Smooth muscle cell of the brain vasculature (primary cell): ENCODE measurements at places on chromosomes 13 and 19.

DNA sequence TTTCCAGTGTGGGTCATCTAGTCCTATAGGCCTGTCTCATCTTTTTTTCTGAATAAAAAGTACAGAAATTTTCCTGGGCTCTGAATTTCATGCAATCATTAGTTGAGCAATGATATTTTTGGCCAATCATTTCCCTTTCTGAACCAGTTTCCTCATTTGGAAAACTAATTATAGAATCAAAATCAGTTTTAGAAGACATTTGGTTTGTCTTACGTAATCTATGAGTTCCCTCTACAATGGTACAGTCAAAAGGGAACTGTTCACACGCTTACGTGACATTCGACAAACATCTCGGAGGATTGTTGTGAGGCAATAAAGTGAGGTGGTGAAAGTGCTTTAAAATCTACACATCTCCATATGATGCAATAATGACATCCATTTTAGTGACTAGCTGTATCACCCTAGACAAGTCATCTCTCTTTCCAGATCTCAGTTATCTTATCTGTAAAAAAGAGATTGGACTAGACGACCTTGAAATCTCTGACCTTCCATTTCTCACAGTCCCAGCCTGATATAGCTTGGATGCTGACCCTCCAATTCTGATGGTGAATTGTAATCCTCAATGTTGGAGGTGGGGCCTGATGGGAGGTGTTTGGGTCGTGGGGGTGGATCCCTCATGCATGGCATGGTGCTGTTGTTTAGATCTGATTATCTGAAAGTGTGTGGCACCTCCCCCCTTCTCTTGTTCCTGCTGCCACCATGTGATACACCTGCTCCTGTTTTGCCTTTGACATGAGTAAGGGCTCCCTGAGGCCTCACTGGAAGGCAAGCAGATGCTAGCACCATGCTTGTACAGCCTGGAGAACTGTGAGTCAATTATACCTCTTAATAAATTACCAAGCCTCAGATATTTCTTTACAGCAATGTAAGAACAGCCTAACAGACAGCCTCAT, 26.7 kb downstream of the FLT1 start:
- no peak for DNase-seq

DNA sequence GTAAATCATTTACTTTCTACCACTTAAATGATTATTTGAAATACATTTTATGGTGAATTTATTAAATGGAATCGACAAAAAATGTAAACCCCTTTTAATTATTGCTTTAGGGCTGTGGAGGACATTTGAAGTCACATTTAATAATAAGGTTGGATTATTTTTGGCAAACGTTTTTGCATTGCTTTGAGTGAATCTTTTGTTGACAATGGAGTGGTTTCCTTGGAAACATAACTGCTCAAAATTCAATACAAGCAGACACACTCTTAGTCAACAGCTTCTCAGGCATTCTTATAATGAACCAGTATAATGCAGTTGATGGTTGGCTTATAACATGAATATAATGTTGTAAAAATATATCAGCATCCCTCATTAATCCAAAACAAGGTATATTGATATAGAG, 104.7 kb downstream of the DCLK1 start:
- DNase-seq, result no peak

- no peak for DNase-seq
Observed at GRCh38 chr13:20272588-20273171, 40.6 kb upstream of the GJB6 start.

DNA sequence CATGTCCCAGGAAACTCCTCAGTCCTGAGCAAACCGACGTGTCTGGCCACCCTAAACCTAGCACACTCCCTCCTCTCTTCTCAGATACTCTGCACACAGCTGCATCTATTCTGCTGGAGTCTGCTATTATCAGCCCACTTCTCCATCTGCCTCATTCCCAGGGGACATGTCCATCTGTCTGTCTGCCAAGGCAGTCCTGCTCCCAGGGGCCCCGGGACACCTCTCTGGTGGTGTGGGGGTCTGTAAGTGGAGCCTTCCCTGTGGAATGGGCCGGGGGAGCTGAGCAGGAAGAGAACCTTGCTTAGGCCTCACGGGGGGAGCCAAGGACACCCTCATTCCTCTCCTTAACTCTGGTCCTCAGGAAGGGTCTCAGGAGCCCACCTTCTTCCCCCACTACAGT, 72.7 kb downstream of the ERICH6B start:
- no peak for DNase-seq

GRCh38 chr13:91278888-91279287, 68.6 kb upstream of the MIR17HG start:
- no peak for DNase-seq

DNA sequence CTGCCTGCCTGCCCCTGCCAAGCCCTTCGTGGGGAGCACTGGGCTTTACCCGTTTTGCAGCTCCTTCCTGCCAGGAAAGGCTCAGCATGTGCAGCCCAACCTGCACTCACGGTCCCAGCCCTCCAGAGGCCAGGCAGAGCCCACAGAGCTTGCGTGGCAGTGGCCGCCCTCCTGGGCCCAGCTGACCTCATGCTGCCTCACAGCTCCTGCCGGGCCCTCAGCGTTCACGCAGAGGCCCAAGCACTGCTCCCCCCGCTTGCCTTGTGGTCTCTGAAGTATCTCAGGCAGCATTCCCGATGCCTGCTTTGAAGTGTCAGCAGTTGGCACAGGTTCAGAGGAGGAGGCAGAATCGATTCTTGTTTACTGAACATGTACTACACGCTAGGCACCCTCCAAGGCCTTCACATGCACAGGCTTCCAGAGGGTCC, 32.5 kb downstream of the CAPN12 start:
- peak; percentile 91 for DNase-seq

DNA sequence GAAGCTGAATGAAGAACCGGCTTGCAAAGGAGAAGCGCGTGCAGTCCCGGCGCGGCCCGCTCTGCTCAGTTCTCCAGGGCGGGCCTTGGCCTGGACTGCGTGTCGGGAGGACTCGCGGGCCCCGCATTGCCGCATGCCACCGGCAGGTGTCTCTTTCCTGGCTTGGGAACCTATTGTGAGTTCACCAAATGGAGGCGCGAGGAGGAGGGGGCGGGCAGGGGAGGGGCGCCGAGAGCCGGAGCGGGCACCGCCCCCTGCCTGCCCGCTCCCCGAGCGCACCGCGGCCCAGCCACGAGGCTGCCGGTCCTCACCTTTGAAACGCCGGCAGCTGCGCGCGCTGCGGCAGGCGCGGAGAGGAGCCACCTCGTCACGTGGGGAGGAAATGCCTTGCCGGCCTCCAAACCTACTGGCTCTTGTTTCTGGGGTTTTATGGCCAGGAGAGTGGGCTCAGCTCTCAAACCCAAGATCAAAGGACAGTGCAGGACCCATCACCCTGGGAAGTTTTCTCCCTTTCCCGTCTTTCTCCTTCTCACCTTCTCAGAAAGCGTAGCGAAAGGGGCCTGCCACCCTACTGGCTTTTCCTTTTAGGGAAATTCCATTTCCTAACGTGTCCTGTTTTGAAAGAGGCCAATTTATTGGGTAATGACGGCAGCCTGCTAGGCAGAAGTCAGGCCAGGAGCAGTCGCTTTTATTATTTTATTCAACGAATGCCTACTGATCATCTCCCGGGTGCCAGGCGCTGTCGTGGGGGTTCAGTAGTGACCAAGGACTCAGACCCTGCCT, 13.8 kb upstream of the UBE2L5 start:
- no peak for DNase-seq

DNA sequence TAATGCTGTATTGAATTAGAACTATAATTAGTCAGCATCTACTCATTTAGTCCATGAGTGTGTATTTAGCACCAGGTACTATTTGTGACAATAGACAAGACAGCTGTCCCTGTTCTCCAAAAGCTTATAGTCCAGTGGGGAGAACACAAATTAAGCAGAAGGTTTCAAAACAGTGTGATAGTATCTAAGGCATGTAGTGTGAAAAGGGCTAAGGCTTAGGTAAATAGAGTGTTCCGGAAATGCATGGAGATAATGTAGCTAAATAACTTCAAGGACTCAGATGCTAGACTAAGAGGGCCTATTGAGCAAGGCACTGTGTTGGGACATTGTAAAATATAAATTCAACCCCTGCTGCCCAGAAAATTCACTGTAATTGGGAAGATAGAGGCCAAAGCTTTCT, 144.1 kb upstream of the MIR17HG start:
- no peak for DNase-seq

- no peak for DNase-seq
Observed at GRCh38 chr13:102774214-102774568, 605 bp upstream of the TEX30 start.

DNA sequence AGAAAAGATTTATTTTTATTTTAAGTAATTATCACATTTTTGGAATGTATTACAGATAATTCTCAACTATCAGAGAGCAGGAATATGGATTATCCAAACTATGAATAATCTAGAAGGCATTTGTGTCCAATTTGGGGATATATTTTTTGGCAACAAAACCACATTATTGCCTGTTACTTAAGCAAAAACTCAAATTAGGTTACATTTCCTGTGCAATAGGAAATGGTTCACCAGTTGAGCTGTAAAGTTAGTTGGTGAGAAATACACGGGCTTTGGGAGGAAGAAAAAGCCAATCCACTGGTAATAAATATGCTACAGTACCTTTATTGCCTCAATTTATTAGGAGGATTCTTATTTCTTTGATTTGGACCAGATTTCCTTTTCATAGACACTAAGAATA, 1075.2 kb downstream of the PCDH9 start:
- DNase-seq, result no peak

DNA sequence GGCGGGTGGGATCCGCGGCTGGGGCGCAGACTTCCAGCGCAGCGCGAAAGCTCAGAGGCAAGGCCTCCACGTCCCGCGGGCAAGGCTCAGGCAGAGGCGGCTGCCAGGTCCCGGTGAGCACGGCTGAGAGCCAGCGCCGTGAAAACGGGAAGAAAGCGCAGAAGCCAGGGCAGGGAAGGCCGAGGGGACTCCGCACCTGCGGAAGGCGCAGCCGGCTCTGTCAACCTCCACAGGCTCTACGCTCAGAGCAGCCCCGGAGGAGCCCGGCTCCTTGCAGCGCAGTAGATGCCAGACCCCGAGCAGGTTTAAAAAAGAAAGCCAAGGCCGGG, 131.0 kb downstream of the RNF17 start:
- no peak for DNase-seq

DNA sequence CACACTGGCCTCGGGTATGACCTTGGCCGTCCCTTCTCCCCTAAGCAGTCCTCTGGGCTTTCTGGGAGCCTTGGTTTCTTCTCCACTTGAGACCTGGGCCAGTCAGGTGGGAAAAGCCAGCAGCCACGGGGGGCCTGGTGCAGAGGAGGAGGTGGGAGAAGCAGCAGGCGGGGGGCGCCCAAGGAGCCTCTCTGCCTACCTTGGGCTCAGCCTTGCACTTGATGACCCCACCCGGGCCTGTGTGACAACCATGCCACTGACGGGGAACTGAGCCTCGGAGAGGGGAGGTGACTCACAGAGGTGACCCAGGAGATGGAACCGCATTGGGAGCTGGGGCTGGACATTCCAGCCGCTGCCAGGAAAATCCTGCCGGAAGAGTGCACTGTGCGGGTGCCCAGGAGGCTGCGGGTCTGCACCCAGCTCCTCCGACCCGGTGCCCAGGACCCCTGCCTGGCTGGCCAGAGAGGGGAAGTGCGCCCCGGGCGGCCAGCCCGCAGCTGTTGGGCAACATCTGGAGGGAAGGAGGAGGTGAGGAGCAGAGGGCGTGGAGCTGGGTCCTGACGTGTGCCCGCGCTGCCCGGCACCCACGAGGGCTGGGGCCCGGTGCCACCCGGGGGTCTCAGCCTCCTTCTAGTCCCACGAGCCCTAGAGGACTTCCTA, 23.4 kb upstream of the SLC7A10 start:
- no peak for DNase-seq

DNA sequence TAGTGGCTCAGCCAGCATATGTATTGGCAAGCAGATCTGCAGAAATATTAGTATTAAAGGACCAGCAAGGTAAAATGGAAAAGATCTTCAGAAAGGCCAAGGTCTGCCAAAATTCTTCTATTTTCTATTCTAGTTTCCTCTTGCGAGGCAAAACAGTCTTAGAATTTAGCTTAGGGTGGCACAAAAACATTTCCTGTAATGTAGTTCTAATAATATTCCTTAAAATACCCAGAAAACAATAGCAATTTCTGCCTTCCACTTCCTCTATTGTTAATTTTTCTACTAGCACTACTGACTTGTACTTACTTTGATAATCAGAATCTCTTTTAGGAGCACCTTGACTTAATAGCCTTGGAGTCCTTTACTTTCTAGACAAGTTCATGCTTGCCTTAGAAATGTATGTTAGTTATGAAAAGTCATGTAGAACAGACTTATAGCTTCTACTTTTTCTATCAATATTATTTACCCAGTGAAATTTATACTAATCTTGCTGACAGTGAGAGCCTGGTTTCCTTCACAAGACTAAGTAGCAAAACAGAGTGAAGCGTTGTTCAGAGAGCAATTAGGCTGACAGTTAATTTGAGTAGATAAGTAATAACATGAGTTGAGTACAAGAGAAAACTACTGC, 23.9 kb upstream of the LPAR6 start:
- no peak for DNase-seq

DNA sequence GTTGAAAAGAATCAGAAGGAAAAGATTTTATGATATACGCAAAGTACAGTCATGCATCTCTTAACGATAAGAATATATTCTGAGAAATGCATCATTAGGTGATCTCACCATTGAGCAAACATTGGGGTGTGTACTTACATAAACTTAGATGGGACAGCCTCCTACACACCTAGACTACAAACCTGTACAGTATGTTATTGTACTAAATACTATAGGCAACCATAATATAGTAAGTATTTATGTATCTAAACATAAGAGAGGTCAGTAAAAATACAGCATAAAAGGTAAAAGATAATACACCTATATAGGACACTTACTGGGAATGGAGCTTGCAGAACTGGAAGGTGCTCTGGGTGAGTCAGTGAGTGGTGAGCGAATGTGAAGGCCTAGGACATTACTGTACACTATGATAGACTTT, 254.6 kb downstream of the SPRY2 start:
- DNase-seq, result no peak

- no peak for DNase-seq
Observed at GRCh38 chr19:56705939-56706338, 34.4 kb upstream of the ZNF835 start.

- DNase-seq, result no peak
Observed at GRCh38 chr19:2922987-2923386, 21.8 kb downstream of the ZNF77 start.

DNA sequence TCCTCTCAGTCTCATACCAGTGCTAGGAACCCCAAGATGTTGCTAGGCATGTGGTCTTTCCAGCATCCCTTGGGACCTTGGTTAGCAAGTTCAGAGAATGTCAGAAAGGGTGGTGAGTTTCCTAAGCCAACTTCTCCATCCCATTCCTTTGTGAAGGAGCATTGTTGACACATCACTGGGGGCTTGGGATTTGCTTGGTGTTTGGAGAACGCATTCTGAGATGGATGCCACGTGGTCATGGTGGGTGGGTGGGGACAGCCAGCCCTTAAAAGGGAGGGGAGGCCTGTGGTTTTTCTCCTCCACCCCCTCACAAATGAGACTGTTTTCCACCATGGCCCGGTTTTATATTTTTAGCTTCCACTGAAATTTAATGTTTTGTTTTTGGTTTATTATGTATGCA, 83.3 kb upstream of the ZNF536 start:
- no peak for DNase-seq

GRCh38 chr13:84137292-84137691, 255.0 kb upstream of the SLITRK1 start:
- DNase-seq, result no peak

GRCh38 chr19:42129399-42130253, 2.6 kb downstream of the POU2F2 start:
- DNase-seq, result no peak
